Cortex of kidney (tissue), 1 donor: ENCODE measurements at places on chromosomes 13 and 19.

GRCh38 chr13:77749344-77749880 is 51.9 kb downstream of the SLAIN1 start:
- DNase-seq: no peak

DNA sequence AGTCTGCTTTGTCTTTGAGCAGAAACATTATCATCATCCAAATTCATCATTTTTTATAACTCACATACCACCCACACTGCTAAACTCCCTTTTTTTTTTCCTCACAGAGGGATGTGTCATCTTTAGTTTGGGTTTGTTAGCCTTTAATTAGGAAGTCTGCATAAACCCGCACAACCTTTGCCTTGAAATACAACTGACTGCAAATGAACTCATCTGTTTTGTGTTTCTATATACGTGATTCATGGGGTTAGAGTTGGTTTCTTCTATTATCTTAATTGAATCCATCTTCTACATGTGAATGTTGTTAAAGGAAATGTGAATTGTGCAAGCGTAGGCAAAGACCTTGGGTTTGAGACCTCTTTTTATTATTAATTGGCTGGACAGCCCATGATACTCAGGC is 102.7 kb downstream of the SLAIN1 start:
- no peak for DNase-seq

GRCh38 chr19:16463991-16464575 is 7.7 kb downstream of the EPS15L1 start:
- DNase-seq: no peak

- no peak for DNase-seq
Measured at GRCh38 chr19:3813473-3814392, 27.6 kb upstream of the MATK start.

- DNase-seq: no peak
Measured at GRCh38 chr19:14375055-14375581, 6.1 kb upstream of the ADGRE5 start.

DNA sequence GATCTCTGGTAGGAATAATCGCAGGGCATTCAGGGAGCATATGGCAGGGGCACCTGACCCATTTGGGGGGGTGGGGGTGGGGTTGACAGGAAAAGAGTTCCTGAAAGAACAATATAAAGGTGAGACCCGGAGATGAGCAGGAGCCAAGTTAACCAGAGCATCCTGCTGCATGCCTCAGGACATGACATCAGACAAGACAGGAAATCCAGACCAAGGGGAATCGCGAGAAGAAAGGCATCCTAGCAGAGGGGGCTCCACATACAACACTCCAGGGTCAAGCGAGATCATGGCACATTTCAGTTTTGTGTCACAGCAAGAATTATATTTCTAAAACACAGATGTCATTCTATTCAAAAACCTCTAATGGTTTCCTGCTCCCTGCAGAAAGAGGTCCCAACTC is 393.1 kb downstream of the COG6 start:
- no peak for DNase-seq

GRCh38 chr13:102697929-102698648 is 3.2 kb upstream of the METTL21C start:
- no peak for DNase-seq

GRCh38 chr13:39926345-39926744 is 270.9 kb downstream of the COG6 start:
- DNase-seq: no peak

- no peak for DNase-seq
Measured at GRCh38 chr13:78024996-78025395, 106.4 kb upstream of the EDNRB start.

- no peak for DNase-seq
Measured at GRCh38 chr13:45296259-45296658, 44.7 kb downstream of the TPT1 start.

- DNase-seq: no peak
Measured at GRCh38 chr13:66995203-66995611, 234.9 kb downstream of the PCDH9 start.

DNA sequence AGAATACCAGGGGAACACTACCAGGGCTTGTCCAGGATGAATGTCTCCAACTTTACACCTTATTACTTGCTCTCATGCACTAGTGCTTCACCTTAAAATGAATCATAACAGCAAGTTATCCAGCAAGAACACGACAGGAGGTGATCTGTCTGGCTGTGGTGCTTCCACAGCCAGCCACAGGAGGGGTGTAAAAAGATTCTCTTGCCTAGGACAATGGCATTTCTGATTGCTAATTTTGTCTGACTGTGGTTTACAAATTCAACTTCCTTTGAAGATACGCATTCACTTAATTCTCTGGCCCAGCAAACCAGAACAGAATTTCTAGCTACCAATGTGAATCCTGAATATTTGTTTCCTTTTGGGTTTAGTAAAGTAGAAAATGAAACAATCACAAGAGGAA is 23.1 kb upstream of the COG3 start:
- DNase-seq: no peak

DNA sequence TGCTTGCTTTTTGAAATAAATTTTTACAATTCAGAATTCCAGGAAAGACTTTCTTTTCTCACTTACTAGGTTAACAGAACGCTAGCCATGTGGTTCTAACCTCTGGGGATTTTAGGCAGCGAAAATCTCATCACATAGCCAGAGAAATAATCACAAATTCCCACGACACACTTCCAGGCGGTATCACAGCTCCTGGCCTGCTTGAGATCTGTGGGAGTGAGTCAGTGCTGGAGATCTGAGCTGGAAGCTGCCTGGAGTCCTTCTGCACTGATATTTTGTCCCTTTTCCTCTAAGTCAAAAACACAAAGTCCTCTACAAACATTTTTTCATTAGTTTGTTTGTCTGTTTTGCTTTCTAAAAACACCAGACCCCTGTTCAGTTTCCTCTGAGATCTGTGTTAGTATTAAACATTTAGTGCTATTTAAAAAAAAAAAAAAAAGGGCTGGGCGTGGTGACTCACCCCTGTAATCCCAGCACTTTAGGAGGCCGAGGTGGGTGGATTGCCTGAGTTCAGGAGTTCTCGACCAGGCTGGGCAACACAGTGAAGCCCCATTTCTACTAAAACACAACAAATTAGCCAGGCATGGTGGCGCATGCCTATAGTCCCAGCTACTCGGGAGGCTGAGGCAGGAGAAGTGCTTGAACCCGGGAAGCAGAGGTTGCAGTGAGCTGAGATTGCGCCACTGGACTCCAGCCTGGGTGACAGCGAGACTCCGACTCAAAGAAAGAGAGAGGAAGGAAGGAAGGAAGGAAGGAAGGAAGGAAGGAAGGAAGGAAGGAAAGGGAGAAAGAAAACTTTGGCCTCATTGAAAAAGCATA is 12.2 kb upstream of the UBE2L5 start:
- no peak for DNase-seq

DNA sequence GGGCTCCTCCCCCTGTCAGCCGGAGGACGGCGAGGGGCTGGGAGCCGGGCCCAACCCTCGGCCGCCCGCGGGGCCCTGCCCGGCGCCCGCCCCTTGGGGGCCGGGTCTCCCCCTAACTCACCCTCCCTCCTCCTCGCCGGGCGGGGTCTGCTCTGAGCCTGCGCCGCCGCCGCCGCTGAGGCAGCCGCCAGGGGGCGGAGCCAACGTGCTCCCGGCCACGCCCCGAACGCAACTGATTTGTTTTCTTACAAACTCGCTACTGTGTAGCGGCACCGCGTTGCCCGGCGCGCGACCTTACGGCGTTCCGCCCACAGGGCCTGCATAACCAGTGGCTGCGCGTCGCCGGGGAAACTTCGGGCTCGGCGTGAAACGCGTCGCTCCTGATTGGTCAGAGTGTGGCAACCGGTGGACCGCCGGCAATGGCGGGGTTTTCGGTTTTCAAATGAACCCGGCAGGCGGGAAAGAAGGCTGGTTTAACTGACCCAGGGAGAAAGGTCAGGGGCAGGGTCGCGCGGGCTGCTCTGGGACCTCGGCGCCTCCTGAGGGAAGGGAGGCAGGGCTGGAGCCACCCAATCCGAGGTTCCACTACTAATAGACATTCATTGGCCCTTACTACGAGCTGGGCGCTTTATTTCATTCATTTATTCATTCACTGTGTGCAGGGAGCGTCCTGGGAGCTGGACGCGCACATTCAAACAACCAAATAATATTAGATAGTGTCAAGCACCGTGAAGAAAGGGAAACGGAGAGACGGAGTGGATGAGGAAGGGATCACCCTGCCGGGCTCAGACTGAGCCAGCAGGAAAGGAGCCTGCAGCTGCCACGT is at the start of gene CDKN2D:
TSS of gene CDKN2D (minus strand) at position 154 of the 826 bp plus-strand sequence. CDS start 326 bp downstream, outside the sequence.
- DNase-seq: peak; percentile 63

DNA sequence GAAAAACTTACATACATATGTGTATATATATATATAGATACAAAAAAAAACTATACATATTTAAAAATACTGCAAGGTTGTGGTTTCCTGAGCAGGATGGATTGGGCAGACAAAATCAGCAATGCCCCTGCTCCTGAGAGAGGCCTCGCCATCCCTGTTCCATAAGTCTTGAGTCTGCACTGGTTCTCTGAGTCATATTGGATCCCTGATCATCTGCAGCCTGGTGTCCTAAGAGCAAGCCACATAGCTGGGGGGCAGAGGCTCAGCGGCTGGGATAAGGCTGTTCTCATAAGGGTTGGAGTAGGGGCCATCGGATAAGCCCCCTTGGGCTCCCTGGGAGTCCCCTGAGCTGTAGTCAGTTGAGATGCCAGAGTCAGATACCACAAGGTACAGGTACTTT is 3.3 kb downstream of the SWSAP1 start:
- no peak for DNase-seq

DNA sequence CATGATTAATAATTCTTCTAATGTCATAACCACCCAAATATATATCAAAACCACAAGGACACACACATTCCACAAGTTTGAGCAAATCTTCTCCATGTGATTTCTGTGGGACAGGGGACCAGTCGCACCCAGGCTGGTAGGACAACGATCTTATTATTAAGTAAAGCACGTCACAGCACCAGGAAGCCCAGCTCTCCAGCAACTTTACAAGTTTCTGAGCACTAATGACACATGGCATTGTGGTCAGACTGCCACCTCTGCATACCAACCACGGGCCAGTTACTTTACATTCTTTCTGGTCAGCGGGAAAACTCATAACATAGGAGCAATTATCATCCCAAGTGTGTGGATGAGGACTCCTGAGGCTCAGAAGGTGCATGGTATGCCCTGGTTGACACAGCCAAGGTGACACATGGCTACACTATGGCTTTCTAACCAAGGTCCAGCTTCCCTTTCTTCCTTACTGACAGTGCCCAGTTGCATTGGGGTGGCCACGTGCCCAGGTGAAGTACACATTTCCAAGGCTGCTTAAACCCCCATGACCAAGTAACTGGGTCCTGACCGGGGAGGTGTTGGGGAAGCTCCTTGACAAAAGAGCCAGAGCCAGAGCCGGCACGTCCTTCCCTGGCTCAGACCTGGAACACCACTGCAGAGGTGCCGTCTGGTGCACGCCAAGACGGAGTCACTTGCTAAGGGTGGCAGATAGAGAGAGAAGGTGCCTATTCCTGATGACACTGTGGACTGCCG is 27.4 kb downstream of the LATS2 start:
- no peak for DNase-seq

- DNase-seq: no peak
Measured at GRCh38 chr19:2503521-2504109, 27.7 kb downstream of the GADD45B start.

DNA sequence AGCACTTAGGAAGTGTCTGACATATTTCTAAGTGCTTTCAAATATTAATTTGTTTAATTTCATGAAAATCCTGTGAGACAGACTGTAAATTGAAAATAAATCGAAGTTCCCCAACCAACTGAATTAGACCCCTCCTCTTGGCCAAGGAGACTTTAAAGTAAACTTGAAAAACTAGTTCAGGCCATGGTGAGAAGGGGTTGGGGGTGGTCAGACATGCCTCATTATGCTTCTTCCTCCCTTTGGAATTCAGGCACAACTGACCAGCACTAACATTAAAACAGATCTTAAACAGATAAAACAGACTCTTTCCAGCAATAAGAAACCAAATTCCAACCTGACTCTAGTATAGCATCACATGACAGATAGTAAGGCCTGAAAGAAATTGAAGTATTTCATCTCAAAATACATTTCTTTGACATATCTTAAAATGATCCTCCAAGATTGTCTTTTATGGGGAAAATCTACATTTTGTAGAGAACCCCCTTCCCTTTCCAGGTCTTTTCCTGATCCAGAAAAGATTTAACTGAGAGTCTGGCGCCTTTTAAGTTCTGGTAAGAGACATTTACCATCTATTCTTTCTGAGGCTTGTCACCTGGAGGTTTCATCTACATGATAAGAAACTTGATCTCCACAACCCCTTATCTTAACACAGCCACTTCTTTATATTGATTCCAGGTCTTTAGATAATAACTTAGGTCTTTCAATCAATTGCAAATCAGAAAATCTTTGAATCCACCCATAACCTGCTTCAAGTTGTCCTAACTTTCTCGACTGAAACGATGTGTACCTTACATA is 336.5 kb downstream of the PCDH20 start:
- no peak for DNase-seq

GRCh38 chr13:74061926-74062595 is 72.1 kb downstream of the KLF12 start:
- no peak for DNase-seq

DNA sequence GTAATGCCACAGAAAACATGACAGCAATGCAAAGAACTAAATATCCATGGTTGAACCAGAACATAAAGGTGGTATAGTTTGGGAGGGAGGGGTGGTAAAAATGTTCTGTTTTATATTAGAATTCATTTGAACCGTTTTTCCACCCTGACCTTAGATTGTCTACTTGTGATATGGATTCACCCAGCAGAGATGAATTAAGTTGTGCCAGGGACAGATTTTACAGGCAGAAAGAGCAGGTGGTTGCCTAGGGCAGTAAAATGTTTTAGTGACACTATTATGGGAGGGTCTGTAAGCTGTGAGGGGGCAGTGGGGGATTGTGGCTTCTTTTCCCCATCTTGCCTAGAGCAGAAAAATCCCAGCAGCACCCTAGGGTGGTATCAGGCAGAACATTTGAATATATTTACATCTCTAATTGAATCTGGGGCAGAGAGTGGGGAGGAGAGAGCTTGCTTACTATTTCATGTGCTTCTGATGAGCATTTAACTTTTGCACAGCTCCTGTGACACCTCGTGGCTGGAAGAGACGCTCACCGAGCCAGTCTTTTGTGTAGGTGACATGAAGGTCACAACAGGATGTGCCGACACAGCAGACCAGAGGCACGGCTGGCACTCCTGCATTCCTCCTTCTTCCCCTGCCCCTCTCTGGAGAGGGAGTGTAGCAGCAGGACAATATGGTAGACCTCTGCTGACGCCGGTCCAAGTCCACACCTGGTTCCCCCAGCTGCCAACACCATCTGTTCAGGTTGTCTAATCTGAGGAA is 452.3 kb downstream of the IRS2 start:
- no peak for DNase-seq

DNA sequence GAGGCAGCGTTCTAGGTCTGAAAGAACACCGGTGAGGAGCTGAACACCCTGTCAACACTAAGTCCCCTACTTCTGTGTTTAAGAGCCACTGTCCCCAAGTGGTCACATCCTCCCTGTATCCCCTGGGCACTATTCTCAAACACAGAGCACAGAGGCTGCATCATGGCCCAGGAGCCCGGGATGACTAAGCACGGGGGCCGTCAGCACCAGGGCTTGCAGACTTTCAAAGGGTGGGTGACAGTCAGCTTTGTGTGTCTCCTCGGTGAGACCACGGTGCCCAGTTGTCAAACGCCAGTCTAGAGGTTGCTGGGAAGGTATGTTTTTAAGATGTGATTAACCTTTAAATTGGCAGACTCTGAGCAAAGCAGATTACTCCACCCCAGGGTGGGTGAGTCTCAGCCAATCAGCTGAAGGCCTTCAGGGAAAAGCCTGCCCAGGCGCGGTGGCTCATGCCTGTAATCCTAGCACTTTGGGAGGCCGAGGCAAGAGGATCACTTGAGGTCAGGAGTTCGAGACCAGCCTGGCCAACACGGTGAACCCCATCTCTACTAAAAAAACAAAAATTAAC is 8.0 kb downstream of the MAP2K2 start:
- no peak for DNase-seq
